Stimulated activated CD8-positive, alpha-beta memory T cell treated with anti-CD3 and anti-CD28 coated beads, Interleukin-4, amount 100 ng/mL, for 4 hours (primary cell): ENCODE measurements at places on chromosomes 2 and 18.

- DNase-seq, result no peak
Measured at GRCh38 chr2:10926191-10926820, 14.6 kb downstream of the KCNF1 start.

DNA sequence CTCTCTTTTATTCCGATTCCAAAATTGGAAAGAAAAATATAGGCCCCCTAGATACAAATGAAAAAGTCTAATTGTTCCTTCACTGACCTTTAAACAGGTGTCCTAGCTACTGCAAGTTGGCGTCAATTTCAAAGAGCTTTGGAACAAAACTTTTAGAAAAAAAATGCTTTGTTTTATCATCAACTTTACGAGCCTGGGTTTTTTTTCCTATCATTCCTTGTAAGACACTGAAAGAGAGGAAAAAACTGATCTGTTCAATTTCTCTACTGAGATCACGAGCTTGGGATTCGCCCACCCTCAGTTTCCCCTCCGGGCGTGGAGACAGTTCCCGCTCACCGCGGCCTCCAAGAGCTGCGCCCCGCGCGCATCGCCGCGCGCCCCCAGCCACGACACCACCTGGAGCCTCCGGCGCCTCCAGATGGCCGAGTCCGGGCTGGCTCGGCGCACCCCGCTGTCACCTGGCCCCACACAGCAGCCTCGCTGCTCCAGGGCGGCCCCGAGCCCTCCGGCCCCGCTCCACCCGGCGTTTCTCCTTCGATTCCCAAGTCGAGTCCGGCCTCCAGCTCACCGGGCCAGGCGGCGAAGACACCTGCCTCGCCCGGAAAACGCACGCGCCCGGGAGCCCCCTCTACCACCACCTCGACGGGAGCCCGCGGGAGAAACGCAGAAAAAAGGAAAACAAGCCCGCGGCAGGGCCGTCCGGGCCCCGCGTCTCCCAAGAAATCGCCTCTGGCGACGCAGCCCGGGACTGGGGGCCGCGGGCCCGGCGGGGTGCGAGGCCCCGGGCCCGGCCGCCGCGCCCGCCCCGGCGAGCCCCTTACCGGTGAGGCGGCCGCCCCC is 656 bp downstream of the TBC1D8 start:
- no peak for DNase-seq

DNA sequence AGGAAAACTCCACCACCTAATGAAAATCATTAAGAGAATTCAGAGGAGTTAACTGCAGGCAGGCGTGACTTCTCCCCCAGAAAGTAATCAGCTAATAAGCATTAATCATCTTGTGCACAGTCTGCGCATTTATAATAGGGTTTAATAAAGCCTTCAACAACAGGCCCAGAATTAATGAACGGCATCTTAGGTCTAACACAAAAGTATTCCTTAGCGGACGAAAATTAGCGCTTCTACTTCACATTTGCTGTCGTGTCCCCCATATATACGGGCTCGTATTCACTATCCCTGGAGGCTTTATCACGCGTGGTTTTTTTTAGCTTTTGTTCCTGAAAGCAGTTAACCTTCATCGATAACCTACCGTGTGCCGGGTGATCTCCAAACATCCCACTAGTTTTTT is 1.8 kb downstream of the ATP8B1 start:
- no peak for DNase-seq

GRCh38 chr18:30387401-30387800 is 655.1 kb downstream of the DSC3 start:
- DNase-seq, result no peak

DNA sequence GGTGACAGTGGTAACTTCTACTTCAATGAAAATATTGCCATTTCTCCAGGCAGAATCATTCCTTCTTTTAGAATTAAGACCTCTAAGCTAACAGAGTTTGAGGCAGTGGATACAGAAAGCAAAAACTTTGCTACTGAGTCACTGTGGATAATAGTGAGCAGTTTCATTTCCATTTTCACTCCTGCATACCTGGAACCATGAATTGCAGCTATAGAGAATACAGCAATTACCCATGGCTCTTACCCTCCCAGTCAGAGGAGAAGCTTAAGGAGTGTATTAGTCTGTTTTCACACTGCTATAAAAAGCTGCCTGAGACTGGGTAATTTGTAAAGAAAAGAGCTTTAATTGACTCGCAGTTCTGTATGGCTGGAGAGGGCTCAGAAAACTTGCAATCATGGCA is 531.4 kb upstream of the CNTNAP5 start:
- no peak for DNase-seq

DNA sequence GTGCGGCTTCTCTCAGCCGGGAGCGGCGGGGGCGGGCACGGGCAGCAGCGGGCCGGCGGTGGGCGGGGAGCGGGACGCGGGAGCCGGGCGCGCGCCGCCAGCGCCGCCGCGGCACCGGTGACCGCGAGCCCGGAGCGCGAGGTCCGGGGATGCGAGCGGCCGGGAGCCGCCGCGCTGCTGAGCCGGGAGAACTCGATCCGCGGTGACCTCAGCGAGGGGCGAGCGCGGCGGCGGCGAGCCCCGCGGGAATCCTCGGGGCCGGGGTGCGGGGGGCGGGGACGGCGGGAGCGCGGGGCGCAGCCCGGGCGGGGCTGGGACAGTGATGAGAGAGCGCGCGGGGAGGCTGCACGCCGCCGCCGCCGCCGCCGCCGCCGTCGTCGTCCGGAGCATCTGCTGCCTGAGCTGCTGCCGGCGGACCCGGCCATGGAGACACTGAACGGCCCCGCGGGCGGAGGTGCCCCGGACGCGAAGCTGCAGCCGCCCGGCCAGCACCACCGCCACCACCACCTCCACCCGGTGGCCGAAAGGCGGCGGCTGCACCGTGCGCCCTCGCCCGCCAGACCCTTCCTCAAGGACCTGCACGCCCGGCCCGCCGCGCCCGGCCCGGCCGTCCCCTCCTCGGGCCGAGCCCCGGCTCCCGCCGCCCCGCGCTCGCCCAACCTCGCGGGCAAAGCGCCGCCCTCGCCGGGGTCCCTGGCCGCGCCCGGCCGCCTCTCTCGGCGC is at the start of gene MTCL1:
MTCL1 (plus strand) TSS at position 319 of the 723 bp plus-strand sequence; CDS start at position 424, 105 bp downstream.
- no peak for DNase-seq

- no peak for DNase-seq
Measured at GRCh38 chr18:72799106-72799505, 68.7 kb downstream of the NETO1 start.
